ENCODE measurements at places on chromosomes 7 and 10.

DNA sequence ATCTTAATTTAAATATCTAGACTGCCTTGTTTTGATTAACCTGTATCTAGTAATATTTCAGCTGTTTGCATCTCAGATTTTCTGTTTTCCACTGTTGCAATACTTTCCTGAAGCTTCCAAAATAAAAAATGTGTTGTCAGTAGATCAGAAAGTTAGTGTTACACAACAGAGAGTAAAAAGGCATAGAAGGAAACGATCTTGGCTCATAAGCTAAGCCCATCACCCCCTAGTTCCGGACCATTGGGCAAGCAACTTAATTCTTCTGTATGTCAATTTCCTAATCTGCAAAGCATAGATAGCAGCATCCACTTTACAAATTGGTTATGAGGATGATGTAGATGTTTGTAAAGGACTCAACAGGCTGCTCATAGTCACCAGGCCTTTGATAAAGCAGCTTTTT is 4.4 kb downstream of the PON3 start:
- DNase-seq, result no peak

DNA sequence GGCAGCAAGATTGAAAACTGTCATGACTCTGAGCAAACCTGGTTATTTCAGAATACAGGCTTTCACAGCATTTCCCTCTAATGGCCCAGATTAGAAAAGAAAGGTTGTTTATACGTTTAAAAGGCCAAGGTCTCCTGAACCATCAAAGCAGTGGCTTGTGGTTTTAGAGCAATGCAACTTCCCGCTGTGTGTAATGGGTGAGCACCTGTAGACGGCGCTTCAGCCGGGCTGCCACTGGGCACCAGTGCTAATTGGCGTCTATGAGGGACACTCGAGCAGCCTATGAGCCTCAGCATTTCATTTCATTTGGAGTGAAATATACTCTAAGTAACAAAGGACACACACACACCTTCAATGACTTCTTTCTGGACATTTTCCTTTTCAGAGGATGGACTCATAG is 671.0 kb upstream of the FZD8 start:
- DNase-seq, result no peak

- DNase-seq, result no peak
Measured at GRCh38 chr10:78706256-78706655, 362.5 kb upstream of the ZMIZ1 start.

DNA sequence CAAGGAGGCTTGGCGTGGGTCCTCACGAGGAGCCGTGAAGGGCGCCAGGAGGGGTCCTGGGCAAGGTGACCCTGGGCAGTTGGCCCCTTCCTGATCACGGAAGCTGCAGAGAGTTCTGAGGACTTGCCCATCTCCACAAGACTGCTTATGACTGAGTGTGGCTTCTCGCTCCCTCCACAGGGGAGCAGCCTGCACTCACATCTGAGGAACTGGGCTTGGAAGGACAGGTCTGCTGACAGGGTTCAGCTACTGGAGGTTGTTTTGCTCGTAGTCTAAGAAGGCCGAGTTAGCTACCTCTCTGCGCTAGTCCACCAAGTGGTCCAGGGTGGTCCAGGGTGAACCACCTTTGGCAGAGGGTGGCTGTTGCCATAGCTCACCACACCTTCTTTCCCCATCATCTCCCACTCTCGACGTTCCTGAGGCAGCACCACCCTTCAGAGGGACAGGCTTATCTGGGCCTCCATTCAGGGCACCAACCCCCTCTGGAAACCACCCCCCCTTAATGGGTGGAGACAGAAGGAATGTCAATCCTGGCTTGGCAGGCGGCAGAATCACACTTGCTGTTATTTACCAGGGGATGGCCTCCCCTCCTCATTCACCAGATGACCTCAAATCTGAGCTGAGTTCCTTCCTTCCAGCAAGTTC is 38.2 kb downstream of the FAM53B start:
- DNase-seq, result no peak

GRCh38 chr10:72740528-72740927 is 48.6 kb downstream of the MCU start:
- no peak for DNase-seq

DNA sequence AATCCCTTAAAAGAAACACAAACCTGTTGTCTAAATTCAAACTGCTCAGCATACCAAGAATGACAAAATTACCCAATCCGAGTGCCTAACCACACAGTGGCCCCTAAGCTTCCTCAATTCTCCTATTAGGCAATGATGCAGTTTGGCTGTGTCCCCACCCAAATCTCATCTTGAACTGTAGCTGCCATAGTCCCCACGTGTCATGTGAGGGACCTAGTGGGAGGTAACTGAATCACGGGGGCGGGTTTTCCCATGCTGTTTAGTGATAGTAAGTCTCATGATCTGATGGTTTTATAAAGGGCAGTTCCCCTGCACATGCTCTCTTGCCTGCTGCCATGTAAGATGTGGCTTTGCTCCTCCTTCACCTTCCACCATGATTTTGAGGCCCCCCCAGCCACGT is 21.9 kb downstream of the PSAP start:
- DNase-seq, result no peak

DNA sequence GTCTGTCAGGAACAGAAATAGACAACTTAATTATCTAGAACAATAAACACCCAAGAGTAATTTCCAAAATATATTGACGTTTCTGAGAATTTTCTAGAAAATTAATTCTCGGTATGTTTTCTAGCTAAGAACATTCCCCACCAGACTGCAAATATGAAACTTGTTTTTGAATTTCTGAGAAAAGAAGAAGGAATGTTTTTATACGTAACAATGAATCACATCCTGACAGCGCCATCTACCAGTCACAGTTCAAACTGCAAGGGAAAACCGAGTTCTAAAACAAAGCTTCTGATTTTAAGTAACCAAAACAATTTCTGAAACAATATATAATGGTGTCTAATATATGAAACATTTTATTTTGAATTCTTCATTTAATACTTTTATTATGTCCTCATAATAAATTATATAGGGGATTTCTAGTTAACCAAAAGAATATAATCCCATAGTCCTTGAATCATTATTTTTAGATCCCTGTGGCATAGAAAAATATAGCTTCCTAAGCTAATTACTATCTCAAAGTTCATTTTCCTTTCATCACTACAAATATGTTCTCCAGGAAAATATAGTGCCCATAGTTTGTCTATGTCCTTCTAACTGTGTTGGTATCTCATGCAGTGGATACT is 34.5 kb upstream of the MEOX2 start:
- no peak for DNase-seq

GRCh38 chr7:68922850-68923249 is 675.4 kb upstream of the AUTS2 start:
- no peak for DNase-seq

DNA sequence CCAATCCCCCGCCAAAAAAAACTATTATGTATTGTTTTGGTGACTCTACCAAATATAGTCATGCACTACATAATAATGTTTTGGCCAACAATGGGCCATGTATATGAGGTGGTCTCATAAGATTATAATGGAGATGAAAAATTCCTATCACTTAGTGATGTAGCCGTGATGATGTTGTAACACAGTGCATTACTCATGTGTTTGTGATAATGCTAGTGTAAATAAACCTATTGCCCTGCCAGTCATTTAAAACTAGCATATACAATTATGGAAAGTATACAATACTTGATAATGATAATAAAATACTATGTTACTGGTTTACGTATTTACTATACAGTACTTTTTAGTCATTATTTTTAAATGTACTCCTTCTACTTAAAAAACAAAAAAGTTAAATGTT is 101.5 kb downstream of the SLC25A40 start:
- no peak for DNase-seq

- DNase-seq, result no peak
Measured at GRCh38 chr10:62054408-62054807, 152.9 kb downstream of the ARID5B start.

DNA sequence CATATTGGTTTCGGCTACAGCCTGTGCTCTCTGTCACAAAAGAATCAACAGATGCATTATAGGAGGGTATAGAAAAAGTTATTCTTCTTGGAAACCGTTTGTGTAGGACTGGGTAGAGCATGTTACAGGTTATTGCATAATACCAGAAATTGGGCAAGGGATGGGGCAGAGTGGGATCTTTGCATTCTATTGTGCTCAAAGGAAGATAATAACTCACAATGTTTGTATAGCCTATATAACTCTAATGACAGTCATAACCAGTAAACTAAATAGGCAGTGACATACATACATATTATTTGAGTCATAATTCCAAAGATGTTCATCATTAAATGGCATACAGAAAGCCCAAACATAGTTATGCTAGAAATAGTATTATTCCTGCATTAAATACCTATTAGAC is 179.7 kb downstream of the XPNPEP1 start:
- DNase-seq, result no peak

DNA sequence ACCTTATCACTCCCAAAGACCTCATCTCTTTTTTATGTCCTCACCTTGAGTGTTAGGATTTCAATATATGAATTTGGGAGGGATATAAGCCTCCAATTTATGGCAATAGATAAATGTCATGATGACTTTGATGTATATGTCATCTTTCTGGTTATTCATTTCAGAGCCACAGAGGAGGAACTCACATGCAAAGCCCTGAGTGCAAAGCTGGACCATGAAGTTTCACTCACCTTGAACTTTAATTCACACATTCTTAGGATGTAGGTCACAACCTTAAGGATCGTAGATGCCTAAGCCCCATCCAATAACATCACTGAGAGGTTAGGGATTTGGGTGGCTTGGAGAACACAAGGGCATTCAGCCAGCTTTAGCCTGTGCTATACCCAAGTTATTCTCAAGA is 81.9 kb upstream of the ZPBP start:
- DNase-seq, result no peak

- DNase-seq, result no peak
Measured at GRCh38 chr10:101040061-101040460, 9.0 kb downstream of the SFXN3 start.

DNA sequence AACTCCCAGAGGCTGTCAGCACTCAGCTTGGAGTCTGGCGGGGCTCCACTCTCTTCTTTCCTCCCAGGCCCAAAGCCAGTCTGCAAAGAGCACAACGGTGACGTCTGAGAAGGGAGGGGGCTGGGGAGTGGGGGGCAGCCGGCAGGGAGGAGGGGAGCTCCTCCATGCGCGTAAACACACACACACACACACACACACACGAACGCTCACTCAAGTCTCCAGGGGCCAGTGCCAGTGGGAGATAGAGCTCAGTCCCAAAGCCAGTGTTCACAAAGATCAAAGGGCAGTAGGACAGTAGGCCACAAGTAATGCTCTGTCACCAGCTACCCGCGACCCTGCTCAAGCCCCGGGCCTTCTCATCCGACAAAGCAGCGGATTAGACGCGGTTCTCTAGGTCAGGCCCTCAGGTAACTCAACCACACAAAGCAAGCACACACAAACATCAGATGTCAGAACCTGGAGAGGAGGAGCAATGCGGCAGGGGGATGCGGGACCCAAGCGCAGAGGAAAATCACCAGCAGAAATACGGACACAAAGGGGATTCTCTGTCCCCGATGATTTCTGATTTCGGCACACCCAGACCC is 19.9 kb downstream of the TCAF1 start:
- DNase-seq, result no peak

- DNase-seq, result no peak
Measured at GRCh38 chr10:131574363-131574706, 262.8 kb upstream of the TCERG1L start.

DNA sequence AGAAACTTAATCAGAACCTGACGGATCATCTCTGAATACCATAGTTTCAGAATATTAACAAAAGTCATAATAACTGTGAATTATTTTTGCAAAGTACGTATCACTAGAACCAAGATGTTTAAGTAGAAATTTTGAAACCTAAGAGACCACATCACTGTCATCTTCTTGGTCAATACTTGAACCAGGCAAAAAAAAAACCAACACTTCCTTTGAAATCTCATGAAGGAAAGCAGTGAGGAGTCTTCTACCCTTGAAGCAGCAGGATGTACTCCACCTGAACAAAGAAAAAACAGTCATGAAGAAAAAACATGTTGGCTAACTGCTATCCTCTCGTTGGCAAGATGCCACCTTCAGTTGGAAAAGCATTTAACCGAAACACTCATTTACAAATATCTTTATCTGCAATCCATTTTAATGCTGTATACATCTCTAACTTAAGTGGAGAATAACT is 82.4 kb downstream of the SRPK2 start:
- no peak for DNase-seq

- no peak for DNase-seq
Measured at GRCh38 chr10:78866731-78867554, 201.8 kb upstream of the ZMIZ1 start.

DNA sequence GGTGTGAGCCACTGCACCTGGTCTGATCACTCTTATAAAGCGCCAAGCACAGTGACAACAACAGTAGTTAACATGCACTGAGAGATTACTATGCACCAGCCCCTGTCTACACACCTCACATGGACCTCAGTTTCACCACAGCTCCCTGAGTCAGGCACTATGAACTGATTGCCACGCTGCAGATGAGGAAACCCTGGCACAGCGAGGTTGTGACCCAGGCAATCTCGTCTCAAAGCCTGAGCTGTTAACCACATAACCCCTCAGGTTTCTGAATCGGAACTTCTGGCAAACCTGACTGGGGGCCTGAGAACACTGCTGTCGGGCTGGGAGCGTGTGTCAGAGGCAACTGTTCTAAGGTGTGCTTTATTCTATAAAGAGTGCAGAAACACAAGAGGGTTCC is 150.8 kb downstream of the RNF216 start:
- DNase-seq, result no peak

GRCh38 chr10:14004536-14004935 is 326.2 kb downstream of the FRMD4A start:
- DNase-seq, result no peak

GRCh38 chr7:40587419-40587818 is 452.6 kb downstream of the SUGCT start:
- DNase-seq, result no peak

DNA sequence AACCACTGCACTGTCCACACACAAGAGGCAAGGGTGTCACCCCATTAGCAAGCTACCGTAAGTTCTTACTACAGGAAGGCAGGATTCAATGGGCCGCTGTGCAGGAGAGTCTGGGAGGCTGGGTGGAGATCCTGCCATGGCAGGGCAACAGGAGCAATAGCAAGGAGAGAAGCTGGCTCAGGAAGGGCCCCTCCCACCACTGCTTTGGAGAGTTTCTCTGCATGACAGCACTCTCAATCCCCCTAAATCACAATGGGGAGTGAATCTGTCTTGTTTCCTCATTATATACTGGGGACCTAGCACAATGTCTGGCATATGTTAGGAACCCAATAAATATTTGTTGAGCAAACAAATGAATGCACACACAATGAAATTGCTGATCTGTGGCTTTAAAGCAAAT is 83.2 kb upstream of the SFMBT2 start:
- DNase-seq, result no peak

DNA sequence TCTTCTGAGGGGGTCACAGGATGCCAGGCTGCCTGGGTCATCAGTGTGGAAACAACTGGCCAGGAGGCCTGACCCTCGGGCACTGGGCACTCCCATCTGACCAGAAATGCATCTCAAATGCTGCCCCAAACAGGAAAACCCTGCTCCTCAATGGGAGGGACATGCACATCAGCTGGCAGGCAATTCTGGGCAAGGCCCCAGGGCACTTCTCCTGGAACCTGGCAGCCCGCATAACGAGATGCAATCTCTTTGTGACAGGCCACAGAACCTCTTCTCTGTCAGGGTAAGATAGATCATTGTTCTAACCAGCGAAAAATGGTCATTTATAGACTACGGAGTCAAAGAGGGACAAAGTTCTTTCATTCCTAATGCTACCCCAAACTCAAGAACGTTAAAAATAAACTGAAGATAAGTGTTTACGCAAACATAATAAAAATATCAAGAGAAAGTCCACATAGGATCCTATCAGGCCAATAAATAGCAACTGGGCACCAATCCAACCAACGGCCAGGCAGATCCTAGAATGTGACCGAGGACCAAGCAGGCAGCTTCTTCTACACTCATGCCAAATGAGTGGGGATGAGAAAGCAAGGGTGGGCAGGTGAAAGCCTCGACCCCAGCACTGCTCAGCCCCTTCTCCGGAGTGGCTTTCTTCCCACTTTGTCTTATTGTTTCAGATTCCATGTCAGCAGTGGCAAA is 212.3 kb downstream of the TCERG1L start:
- DNase-seq, result no peak
